ENCODE measurements at places on chromosomes 11 and 22.

DNA sequence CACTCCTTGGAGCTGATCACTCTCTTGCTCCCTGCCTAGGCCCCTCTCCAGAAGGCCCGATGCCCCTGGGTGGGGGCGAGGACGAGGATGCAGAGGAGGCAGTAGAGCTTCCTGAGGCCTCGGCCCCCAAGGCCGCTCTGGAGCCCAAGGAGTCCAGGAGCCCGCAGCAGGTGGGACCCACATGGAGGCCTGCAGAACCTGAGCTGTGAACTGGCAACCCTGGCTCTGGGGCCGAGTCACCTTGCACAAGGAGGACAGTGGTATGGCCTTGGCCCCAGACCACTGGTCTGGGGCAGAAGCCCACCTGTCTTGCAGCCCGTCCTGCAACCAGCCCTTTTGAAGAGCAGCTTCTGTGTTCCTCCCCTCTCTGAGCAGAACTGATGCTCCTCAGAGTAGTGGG is 6.2 kb downstream of the SCO2 start:
- DNase-seq: no peak

GRCh38 chr11:68066742-68067141 is 27.9 kb downstream of the TCIRG1 start:
- no peak for DNase-seq

GRCh38 chr22:20562607-20563465 is 55.4 kb downstream of the MED15 start:
- no peak for DNase-seq

GRCh38 chr11:68014157-68014946 is 4.2 kb downstream of the ALDH3B1 start:
- DNase-seq: peak; percentile 83

DNA sequence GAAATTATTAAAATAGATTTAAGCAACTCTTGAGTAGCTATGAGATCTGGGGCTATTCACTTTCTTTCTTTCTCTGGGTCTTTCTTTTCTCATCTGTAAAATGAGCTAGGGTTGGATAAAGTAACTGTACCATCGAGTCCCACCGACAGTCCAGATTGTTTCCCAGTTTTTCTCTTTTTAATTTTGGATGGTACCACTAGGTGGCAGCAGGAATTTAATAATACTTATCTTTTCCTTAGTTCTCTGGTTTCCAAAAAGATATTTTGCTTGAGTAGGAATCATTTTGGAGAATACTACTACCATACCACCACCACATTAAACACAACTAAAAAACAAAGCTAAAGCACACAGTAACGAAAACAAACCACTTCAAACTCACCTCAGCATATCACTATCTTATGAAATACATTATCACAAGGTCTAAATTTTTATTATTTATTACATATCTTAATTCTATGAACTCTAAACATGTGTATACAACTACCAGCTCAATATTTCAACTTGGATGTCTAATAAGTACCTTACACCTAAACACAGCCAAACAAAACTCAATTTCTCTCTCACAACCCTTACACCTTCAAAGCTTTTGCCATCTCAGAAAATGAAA is 584.0 kb downstream of the KCNA4 start:
- DNase-seq: peak; percentile 16

- no peak for DNase-seq
Measured at GRCh38 chr22:17724241-17724640, 50.0 kb downstream of the BID start.

DNA sequence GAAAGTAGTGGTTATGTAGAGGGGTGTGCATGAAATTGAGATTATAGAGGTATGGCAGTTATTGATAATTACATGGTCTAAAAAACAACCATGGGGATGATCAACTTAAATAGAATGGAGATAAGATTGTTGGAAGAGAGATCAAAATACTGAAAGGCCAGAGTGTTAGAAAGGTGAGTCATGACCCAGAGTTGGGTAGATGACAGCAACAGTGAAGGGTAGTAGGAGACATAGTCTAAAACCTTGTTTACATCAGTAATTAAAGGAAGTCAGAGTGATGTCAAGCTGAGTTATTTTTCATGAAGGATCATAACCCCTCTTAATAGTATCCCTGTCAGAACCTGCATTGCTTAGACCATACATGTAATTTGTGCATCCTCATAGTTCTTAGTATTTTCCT is 110.9 kb downstream of the ELP4 start:
- DNase-seq: no peak

GRCh38 chr11:99739464-99740089 is 718.8 kb downstream of the CNTN5 start:
- DNase-seq: peak; percentile 21

DNA sequence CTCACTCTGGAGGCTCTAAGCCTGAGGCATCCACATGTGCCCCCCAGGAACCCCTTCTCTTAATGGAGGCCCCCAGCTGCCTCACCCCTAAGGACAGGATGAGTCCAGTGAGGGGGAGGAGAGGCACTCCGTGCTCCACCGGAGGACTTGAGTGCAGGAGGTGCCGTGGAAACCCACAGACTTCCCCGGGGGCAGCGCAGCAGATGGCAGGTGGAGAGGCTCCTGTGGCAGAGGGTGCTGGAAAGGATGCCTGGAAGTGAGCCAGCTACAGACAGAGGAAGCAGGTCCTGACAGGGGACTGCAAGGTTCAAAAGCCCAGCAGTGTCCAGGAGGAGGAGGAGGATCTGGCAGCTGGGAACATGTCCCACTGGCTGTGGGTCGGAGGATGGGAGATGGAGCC is 1384.0 kb downstream of the TBC1D22A start:
- no peak for DNase-seq

DNA sequence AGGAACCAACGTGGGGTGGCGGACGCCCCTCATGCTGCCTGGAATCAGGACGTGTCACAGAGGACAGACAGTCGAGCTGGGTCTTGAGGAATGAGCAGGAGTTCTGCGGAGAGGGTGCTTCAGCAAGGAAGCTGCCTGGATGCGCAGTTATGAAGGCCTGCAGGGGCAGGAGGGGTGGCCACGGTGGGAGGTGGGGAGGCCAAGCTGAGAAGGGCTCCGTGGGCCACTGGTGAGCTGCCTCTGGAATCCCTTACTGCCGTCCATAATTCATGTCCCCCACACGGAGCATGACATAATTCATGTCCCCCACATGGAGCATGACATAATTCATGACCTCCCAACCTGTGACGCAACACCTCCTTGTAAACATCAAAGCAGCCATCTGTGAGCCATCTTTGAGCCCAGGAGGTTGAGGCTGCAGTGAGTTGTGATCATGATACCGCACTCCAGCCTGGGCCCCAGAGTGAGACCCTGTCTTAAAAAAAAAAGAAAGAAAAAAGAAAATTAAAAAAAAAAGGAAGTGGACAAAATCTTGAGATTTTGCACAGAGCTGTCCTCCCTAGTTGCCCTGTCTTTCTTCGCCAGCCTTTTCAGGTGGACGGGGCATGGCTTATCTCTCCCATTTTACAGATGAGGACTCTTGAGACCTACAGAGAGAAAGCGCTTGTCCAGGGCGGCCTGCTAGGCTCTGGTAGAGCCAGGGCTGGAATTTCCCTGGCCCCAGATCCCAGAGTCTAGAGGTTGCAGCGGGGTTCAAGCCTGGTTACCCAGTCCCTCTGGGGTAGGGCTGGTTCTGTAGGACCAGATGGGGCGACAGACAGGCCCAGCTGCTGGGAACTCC is 24.3 kb upstream of the PICK1 start:
- DNase-seq: no peak

DNA sequence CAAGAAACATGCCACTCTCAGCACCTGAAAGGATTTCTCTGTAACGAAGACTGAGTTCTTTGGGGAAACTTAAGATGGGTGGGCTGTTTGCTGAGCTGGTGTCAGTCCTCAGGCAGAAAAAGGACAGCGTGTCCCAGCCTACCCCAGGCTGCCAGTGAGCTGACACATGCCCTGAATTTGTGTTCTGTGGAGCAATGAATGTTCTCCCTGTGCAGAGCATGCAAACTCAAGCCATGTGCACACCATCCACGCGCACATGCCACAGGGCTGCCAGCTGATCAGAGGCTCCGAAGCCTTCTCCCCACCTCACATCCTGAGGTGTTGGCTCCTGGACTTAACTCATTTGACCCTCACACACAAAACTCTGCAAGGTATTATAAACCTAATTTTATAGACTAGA is 104.9 kb downstream of the KCNC1 start:
- DNase-seq: no peak

GRCh38 chr11:8800520-8801110 is 110.4 kb upstream of the AKIP1 start:
- DNase-seq: peak; percentile 8

GRCh38 chr11:74746868-74747267 is 1.8 kb upstream of the RNF169 start:
- no peak for DNase-seq

DNA sequence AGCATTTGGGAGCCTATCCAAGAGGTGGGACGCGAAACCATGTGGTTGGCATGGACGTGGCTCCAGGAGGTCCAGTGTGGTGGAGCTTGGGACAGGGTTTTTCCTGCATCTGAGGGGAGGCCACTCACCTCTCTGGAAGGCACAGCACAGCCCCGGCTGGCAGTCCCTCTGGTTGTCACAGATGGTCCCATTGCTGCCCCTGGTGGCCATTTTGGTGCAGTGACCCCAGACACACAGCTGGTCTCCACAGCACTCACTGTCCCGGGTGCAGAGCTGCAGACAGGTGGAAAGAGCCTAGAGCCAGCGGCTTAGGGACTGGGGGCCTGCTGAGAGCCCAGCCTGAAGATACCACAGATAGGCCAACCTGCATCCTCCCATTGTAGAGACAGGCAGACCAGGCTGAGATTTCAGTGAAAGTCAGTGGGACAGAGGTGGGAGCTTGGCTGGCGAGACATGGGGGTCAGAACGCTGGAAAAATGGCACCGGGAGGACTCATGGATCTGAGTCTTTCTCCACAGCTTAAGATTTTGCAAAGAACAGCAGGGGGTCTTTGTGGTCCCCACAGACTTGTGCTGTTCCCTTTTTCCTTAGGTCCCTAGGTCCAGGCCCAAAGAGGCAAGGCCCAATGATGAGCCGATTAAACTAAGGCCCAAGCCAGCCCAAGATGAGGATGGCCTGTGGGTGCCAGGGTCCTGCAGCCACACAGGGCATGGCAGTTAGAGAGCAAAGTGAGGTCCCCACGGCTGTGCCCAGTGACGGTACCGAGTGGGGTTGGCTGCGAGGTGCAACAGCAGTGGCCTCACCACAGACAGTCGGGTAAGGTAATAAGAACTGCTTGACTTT is 41.4 kb downstream of the DKK3 start:
- peak; percentile 80 for DNase-seq

DNA sequence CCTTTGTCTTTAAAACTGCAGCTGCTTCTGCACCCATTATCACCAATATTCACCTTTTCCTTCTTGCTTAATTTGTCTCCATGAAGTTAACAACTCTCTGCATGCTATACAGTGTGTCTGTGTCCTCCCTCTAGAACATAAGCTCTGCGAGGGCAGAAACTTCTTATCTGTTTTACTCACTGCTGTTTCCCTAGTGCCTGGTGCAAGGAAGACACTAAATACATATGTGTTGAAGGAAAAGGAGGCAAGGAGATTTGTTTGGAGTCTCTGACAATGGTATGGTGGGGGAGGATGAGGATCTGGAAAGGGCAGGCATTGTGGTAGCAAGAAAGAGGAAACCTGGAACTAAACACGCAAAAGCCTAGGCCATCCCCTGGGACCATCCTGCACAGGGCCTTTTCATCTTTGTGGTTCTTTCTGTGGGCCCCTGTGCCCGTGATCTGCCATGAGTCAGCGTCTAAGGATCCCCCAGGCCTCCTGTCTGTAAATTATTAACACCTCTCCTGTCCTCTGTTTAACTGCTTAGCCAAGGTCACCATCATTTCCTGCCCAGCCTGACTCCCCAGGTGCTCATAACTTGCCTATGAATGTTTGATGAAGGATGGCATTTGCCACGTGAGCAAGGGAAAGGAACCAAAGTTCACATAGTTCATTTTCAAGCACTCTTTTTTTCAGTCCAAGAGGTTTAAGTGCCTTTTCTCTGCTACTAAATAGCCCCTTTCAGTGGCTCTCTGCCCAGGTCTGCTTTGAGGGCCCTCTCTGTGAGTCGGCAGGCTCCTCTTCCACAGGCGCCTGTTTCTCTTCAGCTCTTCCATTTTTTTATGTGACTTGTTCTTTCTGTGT is 131.1 kb downstream of the RASSF10 start:
- no peak for DNase-seq

- DNase-seq: no peak
Measured at GRCh38 chr22:27317096-27317495, 484.5 kb downstream of the MN1 start.

DNA sequence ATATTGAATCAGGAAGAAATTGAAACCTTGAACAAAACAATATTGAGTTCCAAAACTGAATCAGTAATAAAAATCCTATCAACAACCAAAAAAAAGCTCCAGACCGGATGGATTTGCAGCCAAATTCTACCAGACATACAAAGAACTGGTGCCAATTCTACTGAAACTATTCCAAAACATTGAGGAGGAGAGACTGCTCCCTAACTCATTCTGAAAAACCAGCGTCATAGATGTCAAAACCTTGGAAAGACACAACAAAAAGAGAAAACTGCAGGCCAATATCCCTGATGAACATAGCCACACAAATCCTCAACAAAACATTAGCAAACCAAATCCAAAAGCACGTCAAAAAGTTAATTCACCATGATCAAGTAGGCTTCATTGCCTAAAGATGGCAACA is 353.8 kb downstream of the TMEM135 start:
- no peak for DNase-seq

DNA sequence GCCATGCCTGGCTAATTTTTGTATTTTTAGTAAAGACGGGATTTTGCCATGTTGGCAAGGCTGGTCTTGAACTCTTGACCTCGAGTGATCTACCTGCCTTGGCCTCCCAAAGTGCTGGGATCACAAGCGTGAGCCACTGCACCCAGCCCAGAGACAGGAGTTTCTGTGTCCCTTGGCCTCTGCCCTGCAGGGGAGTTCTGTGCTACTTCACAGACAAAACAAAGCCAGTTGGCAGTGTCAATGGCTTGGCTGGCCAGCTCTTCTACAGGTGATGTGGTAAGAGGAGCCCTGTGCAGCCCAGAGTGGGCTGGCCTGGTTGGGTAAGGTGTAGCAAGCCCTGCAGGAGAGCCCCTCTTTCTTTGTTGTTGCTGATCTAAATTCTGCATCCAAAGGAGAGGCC is 60.5 kb upstream of the SHISAL1 start:
- DNase-seq: no peak

GRCh38 chr11:123404676-123405075 is 25.4 kb upstream of the GRAMD1B start:
- DNase-seq: no peak

All from hematopoietic multipotent progenitor cell treated with erythropoietin and hydrocortisone succinate and interleukin-3 and kit ligand, for 8 days (in vitro differentiated cells).